ENCODE measurements at places on chromosomes 2 and 18.

DNA sequence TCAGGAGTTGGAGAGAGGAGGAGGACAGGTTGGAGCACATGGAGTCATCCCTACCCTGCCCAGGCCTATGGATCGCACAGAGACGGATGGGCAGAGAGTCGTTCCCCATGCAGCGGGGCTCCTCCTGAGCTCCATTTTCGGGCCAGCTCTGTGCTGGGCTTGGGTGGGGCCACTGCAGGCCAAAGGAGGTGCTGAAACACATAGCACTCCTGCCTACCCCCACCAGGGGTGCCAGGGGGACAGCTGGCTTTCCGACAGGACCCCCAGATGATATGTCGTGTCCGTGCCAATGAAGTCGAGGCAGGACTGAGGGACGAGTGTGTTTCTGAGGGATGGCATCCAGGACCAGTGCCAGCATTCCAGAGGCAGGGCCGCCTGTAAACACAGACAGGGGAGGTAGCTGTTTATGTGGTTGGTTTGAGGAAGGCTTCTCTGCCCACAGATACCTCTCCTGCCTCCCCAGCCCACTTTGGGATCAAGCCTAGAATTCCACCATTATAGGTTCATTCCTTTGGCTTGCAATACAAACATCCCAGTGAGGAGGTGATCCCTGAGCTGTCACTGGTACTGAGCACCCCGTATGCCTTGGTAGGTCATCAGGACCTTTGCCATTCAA lies 116.6 kb downstream of the GLI2 start:
- no peak for DNase-seq

DNA sequence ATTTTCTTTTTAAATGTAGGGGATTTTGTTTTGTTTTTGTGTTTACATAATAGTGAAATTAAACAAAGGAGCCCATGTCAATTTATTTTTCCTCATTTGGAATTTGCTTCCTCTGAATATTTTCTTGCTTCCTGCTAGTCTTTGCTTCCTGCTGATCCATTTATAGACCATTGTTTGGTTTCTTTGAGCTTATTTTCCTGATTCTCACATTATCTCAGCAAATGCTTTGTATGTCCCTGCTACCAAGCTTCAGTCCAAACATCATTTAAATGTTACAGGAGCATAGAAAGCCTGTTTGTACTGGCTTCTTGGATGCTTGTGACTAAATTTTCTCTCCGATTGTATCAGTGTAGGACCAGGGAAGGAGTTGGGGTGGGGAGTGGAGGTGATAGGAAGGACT lies 127.3 kb upstream of the IL1R2 start:
- DNase-seq: no peak

- DNase-seq: no peak
These were observed 49.9 kb downstream of the KLF7 start for GRCh38 chr2:207115715-207116364.

DNA sequence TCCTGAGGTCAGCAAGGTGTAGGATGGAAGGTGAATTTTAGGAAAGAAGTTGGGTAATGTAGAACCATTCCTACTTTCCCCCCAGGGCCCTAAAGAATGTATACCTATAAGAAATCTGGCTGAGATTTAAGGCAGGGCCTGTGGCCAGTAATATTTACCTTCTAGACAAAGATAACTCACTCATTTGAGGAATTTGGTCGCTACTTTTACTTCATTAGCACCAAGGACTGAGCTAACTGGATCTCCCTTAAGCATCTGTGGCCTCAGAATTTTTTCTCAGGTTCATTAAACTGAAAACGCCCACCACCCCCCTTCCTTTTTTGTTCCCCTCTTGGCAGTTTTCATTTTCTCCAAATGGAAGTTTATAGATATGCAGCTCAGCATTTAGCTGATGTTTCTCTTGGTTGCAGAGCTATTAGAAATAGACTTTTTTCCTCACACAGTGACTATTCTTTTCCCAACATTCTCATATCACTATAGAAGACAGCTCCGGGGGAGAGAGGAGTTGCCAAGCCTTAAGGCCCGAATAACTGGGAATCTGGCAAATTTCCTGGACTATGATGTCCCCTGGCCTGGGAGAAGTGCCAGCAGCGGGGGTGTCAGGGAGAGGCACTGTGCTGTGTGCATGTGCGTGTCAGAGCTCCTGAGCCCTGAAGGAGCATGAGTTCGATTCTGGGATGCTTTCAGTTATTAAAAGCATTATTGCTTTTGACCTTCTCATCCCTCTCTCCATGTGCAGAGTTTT lies 310.9 kb downstream of the PRKCE start:
- DNase-seq: no peak

DNA sequence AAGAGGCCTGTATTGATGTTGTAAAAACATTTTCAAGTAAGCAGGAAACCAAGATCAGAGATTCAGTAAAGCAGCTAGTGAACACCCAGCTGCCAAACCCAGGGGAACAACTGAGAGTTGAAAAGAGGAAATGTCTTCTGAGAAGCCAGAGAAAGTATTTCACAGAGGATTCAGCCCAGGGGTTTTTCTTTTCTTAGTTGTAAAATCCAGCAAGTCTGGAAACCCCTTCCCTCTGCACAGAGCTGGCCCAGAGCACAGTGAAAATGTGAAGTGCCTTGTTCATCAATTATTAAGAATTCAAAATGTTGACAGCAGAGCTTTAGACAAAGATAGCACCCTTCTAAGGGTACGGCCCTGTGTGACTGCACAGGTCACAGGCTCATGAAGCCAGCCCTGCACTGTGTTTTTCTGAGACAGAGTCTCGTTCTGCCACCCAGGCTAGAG lies 28.4 kb downstream of the AFF3 start:
- no peak for DNase-seq

DNA sequence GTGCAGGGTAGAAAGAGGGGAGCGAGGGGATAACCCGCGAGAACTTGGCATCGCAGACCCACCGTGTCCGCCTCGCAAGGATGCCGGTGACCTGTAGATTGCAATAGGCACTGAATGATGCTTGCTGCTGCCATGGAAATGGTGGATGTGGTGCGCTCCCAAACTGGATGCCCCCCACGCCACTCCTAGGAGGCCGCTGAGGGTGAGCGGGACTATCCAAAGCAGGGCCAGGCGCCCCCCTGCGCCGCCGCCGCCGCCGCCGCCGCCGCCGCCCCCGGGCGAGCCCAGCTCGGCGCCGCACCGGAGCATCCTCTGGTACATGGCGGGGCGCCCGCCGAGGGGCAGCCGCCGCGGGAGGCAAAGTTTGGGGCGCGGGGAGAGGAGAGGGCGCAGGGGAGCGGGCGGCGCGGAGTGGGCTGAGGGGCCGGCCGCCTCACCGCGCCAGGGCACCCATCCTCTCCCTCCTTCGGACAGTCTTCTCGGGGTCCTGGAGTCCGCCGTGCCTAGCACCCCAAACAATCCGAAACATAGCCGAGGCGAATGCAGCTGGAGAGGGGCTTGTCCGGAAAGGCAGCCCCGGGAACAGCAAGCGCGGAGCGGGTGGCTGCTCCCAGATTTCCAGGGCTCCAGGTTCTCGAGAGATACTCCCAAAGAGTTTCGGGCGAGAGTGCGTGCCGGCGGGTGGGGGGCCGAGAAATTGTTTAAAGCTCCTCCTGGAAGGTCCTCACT lies 685.1 kb downstream of the NRXN1 start:
- DNase-seq: no peak

DNA sequence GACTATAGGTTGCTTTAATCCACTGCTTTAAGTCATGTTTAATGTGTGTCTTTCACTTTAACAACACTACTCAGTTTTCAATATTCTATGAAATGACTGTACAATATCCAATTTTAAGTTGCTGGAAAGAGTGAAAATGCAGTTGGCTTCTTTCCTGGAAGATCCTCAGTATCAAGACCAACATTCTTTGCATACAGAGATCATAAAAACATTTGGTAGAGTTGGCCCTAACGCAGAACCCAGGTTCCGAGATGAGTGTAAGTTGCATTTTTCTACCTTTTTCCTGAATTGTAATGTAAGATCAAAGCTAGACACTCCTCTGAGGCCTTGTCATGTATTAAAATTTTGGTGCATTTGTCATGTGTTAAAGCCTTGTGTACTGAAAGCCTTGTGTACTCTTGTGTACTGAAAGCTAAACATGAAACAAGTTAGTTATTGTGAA lies 42.9 kb upstream of the TNFRSF11A start:
- no peak for DNase-seq

GRCh38 chr2:10884574-10884975 lies 27.2 kb upstream of the KCNF1 start:
- DNase-seq: no peak

Measured in stimulated activated CD8-positive, alpha-beta memory T cell treated with anti-CD3 and anti-CD28 coated beads, Interleukin-12 subunit alpha, Interleukin-12 subunit beta, amount 100 ng/mL, for 4 hours (primary cell).